ENCODE measurements at places on chromosomes 16 and 17. TPM values are rescaled to one million over a fixed set of nuclear protein-coding genes. Genes with fewer than 3 reads are reported as not detected.

CDRT15 gene
- not detected for total RNA-seq

UNC45B gene
- 0.40 TPM for total RNA-seq

PRRT2 gene
- 0.42 TPM for total RNA-seq

SCPEP1 gene
- total RNA-seq = 81.8 TPM

GRIN2A gene
- under 0.01 TPM for total RNA-seq

TMEM132E gene
- not detected for total RNA-seq

LRRC37A3 gene
- total RNA-seq = 6.0 TPM

ZKSCAN2 gene
- 6.2 TPM for total RNA-seq

SSTR5 gene
- not detected for total RNA-seq

MARCHF10 gene
- under 0.01 TPM for total RNA-seq

TP53TG3C gene
- total RNA-seq = not detected

MMP25 gene
- total RNA-seq = 0.54 TPM

KRTAP4-5 gene
- total RNA-seq = not detected

FGF11 gene
- total RNA-seq = 9.9 TPM

ALDH3A1 gene
- 0.69 TPM for total RNA-seq

CDYL2 gene
- 3.2 TPM for total RNA-seq

SKAP1 gene
- total RNA-seq = not detected

ZC3H7A gene
- total RNA-seq = 64.0 TPM

SOST gene
- not detected for total RNA-seq

CCT6B gene
- total RNA-seq = 6.9 TPM

MYH11 gene
- 0.33 TPM for total RNA-seq

KCTD19 gene
- not detected for total RNA-seq

CACNG1 gene
- not detected for total RNA-seq

WNT9B gene
- not detected for total RNA-seq

GP1BA gene
- total RNA-seq = not detected

CTRL gene
- 0.67 TPM for total RNA-seq

TBC1D3I gene
- total RNA-seq = not detected

ODAD4 gene
- total RNA-seq = 0.48 TPM

SLC13A2 gene
- total RNA-seq = not detected

CES1 gene
- 0.50 TPM for total RNA-seq

CD79B gene
- total RNA-seq = 0.17 TPM

VKORC1 gene
- 45.7 TPM for total RNA-seq

C17orf67 gene
- 2.6 TPM for total RNA-seq

RAB26 gene
- 0.24 TPM for total RNA-seq

SOX8 gene
- total RNA-seq = not detected

KCNG4 gene
- not detected for total RNA-seq
